ENCODE measurements at places on chromosomes 2 and 18.
A peak's percentile ranks its signal among the peaks of the same experiment; 100 is the strongest.

DNA sequence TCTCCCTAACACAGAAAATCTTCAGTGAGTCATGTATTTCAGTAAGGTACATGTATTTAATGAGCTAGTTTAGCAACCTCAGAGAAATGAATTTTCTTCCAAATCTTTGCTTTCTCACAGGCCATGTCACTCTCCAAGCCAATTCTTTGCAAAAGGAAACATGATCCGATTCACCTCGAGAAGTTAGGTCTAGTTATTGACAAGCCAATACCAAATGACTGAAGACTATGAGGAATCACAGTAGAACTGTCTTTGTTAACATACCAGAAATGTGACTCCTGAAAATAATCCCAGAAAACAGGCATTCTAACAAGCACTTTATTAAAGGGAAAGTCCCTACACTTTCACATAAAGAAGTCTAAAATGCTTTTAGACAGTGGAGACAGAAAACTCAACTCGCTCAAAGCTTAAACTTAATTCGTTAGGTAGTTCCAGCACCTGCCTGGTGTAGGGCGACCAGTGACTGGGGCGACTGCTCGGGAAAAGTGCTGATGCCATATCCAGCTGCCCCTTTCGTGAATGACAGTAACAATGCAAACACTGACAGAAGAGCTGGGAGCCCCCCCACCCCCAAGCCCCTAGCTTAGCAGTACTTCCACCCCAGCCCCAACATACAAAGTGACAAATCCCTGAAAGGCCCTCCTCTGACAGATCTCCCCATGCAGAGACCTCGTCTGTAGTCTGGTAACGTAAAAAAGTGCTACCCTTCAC is 1.8 kb downstream of the MEMO1 start:
- no peaks in the 10 kb centered on the region for H3K27me3 ChIP-seq
- H3K36me3 ChIP-seq: no peaks in the 10 kb centered on the region
- DNase-seq: peak; percentile 7
- peak overlapping the region; percentile 78 for H3K27ac ChIP-seq
- H3K4me3 ChIP-seq: peak overlapping the region; percentile 85

DNA sequence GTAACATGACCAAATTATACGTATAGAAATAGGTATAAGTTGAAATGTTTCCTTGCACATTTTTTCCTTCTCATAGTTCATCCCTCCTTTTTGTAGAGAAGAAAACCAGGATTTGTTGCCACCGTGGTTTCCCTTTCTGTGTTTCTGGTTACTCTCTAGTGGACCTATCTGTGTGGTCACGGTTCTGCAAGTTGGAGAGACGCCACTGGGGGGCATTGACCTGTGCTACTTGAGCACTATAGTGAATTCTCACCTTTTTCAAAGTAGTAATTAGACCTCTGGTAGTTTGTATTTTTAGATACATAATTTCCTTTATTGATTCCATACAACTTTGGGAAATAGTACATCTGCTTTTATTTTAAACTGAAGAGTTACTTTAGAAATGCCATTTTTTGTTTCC is 444.8 kb downstream of the PTPRM start:
- H3K36me3 ChIP-seq: no peaks in the 10 kb centered on the region
- DNase-seq: peak; percentile 61
- peak overlapping the region; percentile 15 for H3K27ac ChIP-seq
- H3K4me3 ChIP-seq: no peak overlapping the region
- H3K27me3 ChIP-seq: no peaks in the 10 kb centered on the region
- H3K4me1 ChIP-seq: peaks cover 41% of the 10 kb centered on the region

GRCh38 chr18:49899657-49900330 is 86.5 kb upstream of the ACAA2 start:
- peaks cover 17% of the 10 kb centered on the region for H3K4me1 ChIP-seq
- peak; percentile 39 for DNase-seq
- no peak overlapping the region for H3K27ac ChIP-seq
- peaks cover 10% of the 10 kb centered on the region for H3K36me3 ChIP-seq
- no peak overlapping the region for H3K4me3 ChIP-seq

DNA sequence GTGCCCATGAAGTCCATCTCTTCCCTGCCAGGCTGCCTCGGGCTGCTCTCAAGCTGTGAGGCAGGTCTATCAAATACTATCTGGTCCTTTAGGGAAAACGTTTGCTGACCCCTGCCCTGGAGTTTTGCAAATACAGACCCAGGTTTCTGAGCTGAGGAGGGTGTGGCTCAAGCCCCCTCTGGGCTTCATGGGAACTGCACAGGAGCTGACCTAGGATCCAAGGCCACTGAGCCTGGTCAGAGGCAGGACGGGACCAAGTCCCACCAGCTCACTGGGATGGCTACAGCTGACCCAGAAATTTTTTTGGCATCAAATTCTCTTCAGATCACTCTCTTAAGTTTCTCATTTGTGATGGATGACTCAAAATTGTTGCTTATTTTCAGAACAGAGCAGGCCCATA is 14.1 kb downstream of the ZNF516 start:
- no peak for DNase-seq
- H3K4me1 ChIP-seq: peaks cover 3% of the 10 kb centered on the region
- H3K27me3 ChIP-seq: no peaks in the 10 kb centered on the region
- no peaks in the 10 kb centered on the region for H3K36me3 ChIP-seq

- H3K27ac ChIP-seq: peak overlapping the region; percentile 90
- peaks cover 27% of the 10 kb centered on the region for H3K4me1 ChIP-seq
- no peaks in the 10 kb centered on the region for H3K36me3 ChIP-seq
- peak; percentile 24 for DNase-seq
- H3K4me3 ChIP-seq: peak overlapping the region; percentile 18
These were observed 153.7 kb downstream of the TGIF1 start for GRCh38 chr18:3603421-3604234.

- H3K27ac ChIP-seq: peak overlapping the region; percentile 85
- no peaks in the 10 kb centered on the region for H3K36me3 ChIP-seq
- H3K4me3 ChIP-seq: no peak overlapping the region
These were observed 131.4 kb upstream of the DNMT3A start for GRCh38 chr2:25473131-25473530.

DNA sequence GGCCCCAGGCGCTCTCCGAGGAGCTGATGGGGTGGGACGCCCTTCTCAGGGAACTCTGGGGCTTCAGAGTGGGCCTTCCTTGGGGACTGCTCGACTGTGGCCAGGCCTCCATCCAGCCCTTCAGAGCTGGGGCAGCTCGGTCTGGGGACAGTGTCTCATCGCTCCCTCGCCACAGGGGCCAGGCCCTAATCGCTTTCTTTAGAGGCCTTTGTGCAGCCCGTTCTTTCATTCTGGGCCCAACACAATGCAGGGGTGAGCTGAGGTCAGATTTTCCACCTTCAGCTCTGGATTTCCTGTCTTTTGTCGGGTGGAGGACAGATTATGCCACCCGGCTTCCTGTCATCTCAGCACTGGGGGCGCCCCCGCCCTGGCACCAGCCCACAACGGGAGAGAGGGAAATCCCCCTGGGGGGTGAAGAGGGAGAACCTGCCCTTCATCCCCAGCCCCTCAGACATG is 25.2 kb downstream of the MYCN start:
- no peak overlapping the region for H3K4me3 ChIP-seq
- H3K36me3 ChIP-seq: no peaks in the 10 kb centered on the region
- no peaks in the 10 kb centered on the region for H3K27me3 ChIP-seq
- no peak for DNase-seq

GRCh38 chr2:47360927-47361326 is 42.0 kb upstream of the MSH2 start:
- peaks cover 12% of the 10 kb centered on the region for H3K4me1 ChIP-seq
- no peak overlapping the region for H3K4me3 ChIP-seq
- no peaks in the 10 kb centered on the region for H3K27me3 ChIP-seq
- H3K27ac ChIP-seq: no peak overlapping the region

DNA sequence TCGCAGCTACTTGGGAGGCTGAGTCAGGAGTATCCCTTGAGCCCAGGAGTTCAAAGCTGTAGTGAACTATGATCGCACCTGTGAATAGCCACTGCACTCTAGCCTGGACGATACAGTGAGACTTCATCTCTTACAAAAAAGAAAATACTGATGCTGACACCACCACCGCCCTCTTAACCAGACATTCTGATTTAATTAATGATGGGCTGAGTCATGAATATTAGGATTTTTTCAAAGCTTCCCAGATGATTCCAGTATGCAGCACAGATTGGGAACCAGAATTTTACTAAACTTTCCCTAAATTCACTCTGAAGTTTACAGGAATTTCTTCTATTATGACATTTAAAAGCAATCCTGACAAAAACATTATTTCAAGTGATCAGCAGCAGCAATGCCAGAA is 130.1 kb downstream of the ERBB4 start:
- no peak overlapping the region for H3K27ac ChIP-seq
- no peaks in the 10 kb centered on the region for H3K27me3 ChIP-seq
- no peaks in the 10 kb centered on the region for H3K4me1 ChIP-seq
- no peaks in the 10 kb centered on the region for H3K36me3 ChIP-seq
- DNase-seq: no peak
- H3K4me3 ChIP-seq: no peak overlapping the region

DNA sequence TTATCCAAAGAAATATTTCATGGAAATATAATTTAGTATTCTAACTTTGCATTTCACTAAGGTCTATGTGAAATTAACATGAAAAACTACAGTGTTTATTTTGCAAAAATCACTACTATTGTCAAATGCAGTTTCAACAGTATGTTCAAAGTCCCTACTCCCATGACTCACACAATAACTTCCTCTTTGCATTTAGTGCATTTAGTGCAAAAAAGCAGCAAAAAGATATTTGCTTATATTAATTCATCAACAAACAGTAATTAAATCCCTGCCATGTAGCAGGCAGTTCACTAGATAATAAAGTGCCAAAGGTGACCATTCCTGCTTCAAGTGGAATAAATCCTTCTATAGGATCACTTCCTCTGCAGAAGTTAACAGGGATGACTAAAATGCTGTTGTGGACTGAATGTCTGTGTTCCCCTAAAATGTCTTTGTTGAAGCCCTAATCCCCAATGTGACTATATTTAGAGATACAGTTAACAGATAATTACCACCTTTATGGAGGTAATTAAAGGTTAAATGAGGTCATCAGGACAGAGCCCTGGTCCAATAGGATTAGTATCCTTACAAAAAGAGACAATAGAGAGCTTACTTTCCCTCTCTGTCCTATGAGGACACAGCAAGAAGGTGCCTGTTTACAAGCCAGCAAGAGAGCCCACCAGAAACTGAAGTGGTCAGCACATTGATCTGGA is 61.7 kb downstream of the STK39 start:
- H3K27ac ChIP-seq: no peak overlapping the region
- no peak overlapping the region for H3K4me3 ChIP-seq
- DNase-seq: no peak

DNA sequence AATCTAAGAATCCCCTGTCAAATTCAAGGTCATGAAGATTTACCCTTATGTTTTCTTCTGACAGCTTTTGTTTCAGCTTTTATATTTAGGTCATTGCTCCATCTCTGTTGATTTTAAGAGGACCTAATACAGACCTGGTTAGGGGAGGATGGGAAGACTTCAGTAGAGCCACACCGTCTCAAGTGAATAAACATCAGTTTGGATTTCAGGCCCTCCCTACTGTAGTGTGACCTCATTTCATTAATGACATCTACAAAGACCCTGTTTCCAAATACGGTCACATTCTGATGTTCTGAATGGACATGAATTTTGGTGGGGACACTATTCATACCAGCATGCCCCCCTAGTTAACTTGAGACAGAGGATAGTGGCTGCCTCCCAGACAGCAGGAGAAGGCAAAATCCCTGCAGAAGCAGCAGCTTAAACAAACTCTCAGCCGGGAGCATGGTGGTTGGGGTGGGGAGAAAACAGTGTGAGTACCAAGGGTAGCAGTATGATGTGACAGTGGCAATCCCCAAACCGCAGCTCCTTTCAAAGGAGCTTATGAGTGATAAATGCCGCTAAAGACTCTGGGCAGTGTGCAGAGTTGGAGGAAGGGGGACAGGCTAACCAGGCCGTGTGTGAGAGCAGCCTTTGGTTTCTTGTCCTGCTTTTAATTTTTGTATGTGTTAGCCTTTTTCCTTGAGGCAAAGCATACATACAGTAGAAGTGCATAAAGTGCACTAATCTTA is 65.9 kb upstream of the TNP1 start:
- H3K36me3 ChIP-seq: no peaks in the 10 kb centered on the region
- no peaks in the 10 kb centered on the region for H3K4me1 ChIP-seq
- no peaks in the 10 kb centered on the region for H3K27me3 ChIP-seq
- H3K27ac ChIP-seq: no peak overlapping the region
- no peak overlapping the region for H3K4me3 ChIP-seq
- no peak for DNase-seq

DNA sequence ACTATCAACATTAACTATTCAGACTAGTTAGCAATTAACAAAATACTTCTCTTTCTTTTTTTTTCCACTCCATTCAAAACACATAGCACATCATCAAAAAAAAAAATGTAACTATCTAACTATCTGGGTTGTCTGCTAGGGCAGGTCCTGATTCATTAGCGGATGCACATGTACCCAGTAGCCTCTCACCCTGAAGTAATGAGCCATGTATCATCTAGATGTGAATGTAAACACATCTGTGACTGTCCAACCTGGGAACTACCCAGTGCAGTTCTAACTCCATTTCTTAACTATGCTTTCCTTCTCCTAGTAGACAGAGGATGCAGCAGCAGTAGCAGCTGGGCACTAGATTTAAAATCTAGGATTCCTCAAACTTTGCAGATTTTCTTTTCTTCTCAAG is 183.1 kb upstream of the PIK3C3 start:
- H3K27me3 ChIP-seq: no peaks in the 10 kb centered on the region
- no peak overlapping the region for H3K27ac ChIP-seq
- no peak overlapping the region for H3K4me3 ChIP-seq
- no peak for DNase-seq

DNA sequence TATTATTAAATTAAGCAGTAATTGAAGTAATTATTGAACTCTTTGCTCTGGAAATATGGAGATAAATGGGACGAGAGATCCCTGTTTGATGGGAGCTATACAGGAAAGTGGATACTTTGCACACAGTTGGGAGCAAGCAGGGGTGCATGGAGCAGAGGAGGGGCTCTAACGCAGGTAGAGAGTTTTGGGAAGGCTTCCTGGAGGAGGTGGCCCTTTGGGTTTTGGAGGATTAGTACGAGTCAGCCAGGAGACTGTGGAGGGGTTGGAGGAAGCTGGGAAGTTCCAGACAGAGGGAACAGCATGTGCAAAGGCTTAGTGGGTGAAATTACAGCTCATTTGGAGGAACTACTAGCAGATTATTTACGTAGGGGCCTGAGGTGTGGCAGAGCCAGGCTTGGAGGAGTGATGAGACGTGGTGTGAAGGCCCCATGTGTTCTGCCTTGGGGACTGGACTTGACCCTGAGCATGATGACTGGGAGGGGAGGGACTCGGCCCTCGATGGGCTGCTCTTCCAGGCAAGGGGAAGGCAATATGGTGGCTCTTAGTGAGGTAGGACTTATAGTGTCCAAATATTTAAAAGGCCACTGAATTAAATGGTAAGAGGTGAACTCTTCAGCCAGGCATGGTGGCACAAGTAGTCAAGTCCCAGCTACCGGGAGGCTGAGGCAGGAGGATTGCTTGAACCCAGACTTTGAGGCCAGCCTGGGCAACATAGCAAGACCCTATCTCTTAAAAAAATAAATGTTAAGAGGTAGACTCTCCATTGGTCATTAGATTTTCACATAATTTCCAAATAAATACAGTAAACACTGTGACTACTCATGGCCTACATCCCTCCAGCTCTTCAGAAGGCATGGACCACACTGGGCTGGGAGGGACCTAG is 30.2 kb downstream of the GREB1 start:
- no peak overlapping the region for H3K27ac ChIP-seq
- no peaks in the 10 kb centered on the region for H3K36me3 ChIP-seq
- no peak overlapping the region for H3K4me3 ChIP-seq

GRCh38 chr2:181281206-181281832 is 175.9 kb upstream of the ITGA4 start:
- no peak overlapping the region for H3K4me3 ChIP-seq
- H3K27ac ChIP-seq: no peak overlapping the region
- DNase-seq: no peak
- H3K4me1 ChIP-seq: no peaks in the 10 kb centered on the region
